ENCODE measurements at places on chromosomes 11 and 22.

DNA sequence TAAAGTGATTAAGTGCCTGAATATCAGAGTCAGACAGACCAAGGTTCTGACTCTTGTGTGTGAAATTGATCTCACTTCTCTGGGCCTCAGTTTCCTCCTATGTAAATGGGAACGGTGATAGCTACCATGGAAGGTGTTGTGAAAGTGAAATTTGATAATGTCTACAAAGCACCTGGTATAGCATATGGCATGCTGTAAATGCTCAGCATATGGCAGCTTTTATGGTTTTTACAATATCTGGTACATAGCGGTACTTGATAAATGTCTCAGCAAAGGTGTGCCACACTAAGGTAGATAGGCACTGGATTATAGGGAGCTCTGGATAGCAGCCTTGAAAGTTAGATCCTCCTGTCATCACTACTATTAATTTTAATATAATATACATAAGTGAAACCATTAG, 19.9 kb downstream of the POU2AF2 start:
- DNase-seq: no peak

DNA sequence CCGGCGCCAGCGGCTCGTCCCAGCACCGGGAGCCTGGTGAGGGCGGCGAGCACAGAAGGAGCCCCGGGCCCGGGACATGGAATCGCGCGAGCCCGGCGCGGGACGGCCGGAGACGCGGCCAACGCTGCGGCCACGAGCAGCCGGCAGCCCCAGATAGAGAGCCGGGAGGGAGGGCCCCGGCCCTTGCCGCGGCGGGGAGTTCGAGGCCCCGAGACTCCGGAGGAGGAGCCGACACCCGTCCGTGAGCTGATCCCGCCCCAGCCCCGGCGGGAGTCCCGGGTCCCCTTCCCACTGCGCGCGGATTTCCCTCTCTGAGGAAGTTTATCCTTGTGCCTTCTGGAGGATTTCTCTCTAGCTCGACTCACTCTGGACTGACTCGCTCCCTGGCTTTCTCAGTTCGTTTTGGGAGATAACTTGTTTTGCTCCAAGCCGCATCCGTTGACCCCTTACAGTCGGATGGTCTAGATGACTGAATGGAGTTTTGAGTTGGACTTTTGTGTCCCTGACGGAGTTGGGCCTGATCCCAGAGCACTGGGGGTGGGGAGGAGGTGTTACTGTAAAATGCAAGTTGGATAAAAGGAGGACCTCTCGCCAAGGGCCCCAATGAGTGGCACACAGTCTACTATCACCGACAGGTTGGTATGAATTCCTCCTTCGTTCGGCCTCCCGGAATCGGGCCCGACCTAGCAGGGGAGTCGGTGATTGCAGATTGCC, 585 bp downstream of the ARHGEF12 start:
- DNase-seq: peak; percentile 29

DNA sequence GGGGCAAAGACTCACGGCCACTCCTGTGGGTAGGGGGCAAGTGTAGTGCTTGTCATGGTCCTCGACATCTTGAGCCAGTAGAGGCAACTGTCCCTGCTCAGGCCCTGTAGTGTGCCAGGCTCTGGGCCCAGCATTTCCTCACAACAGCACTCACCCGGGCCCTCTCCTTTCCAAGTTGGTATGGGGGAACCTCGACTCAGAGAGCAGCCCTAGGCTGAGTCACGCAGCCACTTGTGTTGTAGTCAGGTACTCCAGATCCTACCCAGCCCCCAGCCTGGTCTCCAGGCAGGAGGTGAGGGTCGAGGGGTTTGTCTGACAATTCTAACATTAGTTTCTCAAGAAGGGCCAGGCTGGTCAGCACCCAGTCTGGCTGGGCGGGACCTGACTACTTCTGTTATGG, 4.1 kb downstream of the RELT start:
- DNase-seq: no peak

- no peak for DNase-seq
Measured at GRCh38 chr22:28239941-28240340, 320.9 kb upstream of the PITPNB start.

DNA sequence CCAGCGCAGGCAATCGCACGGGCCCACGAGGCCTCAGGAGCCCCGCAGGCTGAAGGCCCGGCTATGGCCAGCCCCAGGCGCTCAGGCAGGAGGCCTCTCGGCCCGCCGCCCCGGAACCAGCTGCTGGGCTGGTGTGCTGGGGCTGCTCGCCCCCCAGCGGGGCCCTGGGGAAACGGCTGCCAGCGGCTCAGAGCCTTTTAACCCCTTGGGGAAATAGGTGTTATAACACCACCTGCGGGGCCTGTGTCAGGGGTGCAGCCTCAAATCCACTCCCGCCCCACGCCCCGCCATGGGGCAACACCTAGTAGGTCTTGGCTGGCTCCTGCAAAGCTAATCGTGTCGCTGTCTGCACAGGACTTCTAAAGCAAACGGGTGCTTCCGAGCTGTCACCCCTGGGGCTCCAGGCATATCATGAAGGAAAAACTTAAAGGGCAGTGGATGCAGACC, 237.4 kb downstream of the TTC28 start:
- DNase-seq: peak; percentile 55

GRCh38 chr11:65917434-65918210, 1.2 kb downstream of the C11orf68 start:
- no peak for DNase-seq

GRCh38 chr11:45745065-45745811, 59.7 kb upstream of the SLC35C1 start:
- no peak for DNase-seq

DNA sequence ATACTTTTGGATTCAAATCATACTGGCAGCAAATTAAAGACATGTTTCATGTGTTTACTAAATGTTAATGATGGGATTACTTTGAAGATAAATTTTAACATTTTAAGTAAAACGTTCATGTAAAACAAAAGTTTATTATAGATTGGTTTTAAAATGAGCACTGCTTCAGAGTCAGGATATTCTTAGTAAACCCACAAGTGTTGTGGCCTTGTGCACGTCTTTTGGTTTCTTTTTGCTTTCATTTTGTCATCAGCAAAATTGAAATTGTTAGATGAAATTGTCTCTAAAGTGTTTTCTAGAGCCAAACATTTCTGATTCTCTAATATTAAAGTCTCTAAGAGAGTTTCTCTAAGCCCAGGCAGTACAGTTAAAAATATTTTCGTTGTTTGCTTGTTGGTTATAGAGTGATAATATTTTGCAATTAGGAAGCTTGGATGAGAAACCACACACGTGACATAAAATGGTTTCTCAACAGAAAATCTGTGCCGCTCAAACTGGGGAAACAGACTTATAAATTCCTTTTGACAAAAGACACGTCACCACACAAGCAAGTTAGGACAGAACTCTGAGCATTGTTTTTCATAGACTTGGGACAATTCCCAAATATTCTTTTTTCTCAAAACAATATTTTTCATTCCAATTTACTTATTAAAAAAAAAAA, 164.4 kb downstream of the TEAD1 start:
- no peak for DNase-seq

DNA sequence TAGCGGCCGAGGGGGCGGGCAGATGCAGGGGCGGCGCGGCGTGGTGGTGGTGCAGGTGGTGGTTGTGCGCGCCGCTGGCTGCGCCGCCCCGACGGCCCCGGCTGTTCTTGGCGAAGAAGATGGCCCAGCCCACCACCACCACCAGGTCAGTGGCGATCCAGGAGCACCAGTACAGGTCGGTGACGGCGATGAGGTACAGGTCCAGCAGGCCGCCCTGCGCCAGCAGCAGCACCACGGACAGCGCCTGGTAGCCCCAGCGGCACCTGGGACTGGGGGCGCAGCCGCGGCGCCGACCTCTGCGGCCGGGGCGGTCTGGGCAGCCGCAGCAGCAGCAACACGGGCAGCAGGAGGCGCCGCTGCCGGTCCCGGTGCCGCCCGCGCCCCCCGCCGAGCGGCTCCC, 879 bp downstream of the TMEM121B start:
- DNase-seq: peak; percentile 46

DNA sequence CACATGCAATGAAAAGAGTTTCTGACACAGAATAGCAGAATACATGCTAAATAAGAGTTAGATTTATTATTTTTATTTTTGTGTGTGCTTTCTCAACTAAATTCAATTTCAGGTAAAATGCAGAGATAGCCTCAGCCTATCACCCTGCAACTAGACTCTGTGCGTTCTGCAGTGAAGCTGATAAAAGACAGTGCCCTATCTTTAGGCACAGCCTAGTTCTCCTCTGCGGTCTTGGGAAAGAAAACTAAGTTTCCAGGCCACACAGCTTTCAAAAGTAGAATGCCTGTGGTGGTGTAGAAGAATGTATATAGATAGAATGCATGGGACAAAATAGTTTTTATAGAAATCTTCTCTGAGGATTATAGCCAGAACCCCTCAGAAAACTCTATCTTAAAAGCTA, 12.0 kb upstream of the MMP1 start:
- no peak for DNase-seq

DNA sequence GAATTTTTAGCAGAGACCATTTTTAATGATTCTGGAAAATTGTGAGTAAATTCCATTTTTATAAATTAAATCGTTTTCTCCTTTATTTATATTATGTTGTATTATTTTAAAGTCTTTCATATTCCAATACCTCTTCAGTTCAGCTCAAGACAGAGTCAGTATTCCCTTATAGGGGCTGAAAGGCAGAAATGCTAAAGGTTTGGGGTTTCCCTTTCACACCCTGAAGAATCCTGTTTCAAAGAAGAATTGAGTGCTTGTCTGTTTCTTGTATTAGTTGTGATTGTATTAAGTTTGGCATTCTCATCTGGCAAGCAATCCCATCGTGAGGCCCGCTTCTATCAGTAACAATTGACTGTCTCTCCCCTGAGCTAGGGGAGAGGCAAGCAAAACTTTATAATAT, 57.4 kb downstream of the PACSIN2 start:
- DNase-seq: no peak

DNA sequence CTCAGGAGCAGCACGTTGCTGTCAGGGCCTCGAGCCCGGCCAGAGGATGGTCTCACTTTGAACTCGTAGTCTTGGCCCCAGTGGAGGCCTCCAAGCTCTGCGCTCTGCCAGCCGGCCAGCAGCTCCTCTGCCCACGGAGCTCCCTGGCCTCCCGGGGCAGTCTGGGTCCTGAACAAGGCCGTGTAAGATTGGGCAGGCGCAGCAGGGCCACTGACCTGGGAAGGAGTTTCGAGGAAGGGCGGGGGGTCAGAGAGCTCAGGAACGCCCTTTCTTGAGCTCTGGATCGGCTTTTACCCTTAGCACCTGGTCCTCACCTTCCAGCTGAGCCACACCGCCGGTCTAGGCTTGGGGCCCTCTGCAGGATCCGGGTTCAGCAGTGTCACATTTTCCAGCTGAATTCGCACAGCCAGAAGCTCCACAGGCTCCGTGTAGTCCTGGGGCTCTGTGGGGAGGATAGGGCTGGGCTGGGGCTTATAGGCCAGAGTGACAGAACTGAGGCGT, 2.1 kb downstream of the ROBO4 start:
- no peak for DNase-seq

DNA sequence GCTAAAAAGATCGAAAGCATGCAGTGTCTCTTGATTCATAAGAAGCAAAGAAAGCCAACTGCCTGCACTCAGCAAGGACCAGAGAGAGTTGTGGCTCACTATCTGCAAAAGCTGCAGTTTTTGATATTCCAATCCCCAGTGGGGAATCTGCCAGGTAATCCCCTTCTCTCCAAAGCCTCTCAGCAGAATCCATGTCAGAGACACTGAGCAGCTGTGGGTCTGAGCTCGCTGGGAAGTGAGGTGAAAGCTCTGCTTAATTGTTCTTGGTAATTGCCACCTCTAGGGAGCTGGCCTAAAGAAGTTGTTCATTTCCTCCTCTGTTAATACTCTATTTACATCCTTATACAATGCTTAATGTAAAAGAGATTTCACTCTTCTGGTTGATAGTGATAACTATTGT, 261.3 kb upstream of the LRRC4C start:
- no peak for DNase-seq

All from stimulated activated CD4-positive, alpha-beta T cell treated with anti-CD3 and anti-CD28 coated beads, Interleukin-2, amount 100 ng/mL, for 48 hours (primary cell).